ENCODE measurements at places on chromosomes 7 and 10. TPM values are rescaled to one million over a fixed set of nuclear protein-coding genes. Genes with fewer than 3 reads are reported as not detected.

The OR2A7 gene
- not detected for total RNA-seq

The CISD1 gene
- total RNA-seq, result 14.2 TPM

The TMEM236 gene
- 0.32 TPM for total RNA-seq

The ANKRD26 gene
- total RNA-seq, result 4.2 TPM

Data from bladder microvascular endothelial cell (primary cell).